ENCODE measurements at places on chromosomes 2 and 18. TPM values are rescaled to one million over a fixed set of nuclear protein-coding genes. Genes with fewer than 3 reads are reported as not detected.

Gene LAMA3
- 12.6 TPM for total RNA-seq

Gene REL
- total RNA-seq, result 5.7 TPM

Gene ACMSD
- total RNA-seq, result not detected

Gene DSG3
- total RNA-seq, result under 0.01 TPM

Gene SPEG
- 0.44 TPM for total RNA-seq

Gene DYSF
- total RNA-seq, result 166 TPM

Gene SGPP2
- not detected for total RNA-seq

Gene SCYGR8
- not detected for total RNA-seq

Gene CROCC2
- total RNA-seq, result not detected

Gene DCAF17
- total RNA-seq, result 8.9 TPM

Gene MBP
- total RNA-seq, result 3.8 TPM

Gene MOGAT1
- not detected for total RNA-seq

Gene GBX2
- 1.6 TPM for total RNA-seq

Gene RAX
- total RNA-seq, result not detected

Gene UPP2
- total RNA-seq, result not detected

Gene SLC4A3
- total RNA-seq, result 0.25 TPM

Gene ATP8B1
- 66.6 TPM for total RNA-seq

Gene PLB1
- under 0.01 TPM for total RNA-seq

Gene SERPINB3
- not detected for total RNA-seq

Gene COL6A3
- total RNA-seq, result 29.8 TPM

Gene REG3G
- total RNA-seq, result not detected

Gene STPG4
- 0.31 TPM for total RNA-seq

Gene RAPGEF4
- 11.8 TPM for total RNA-seq

Gene POTEJ
- total RNA-seq, result 0.16 TPM

Gene CDKL4
- 0.19 TPM for total RNA-seq

Gene SPATA3
- not detected for total RNA-seq

Gene PCARE
- not detected for total RNA-seq

Gene HOXD12
- not detected for total RNA-seq

Gene SLC39A10
- total RNA-seq, result 33.5 TPM

Gene DCC
- total RNA-seq, result not detected

Gene SLC30A3
- 34.7 TPM for total RNA-seq

Gene NGEF
- total RNA-seq, result 0.16 TPM

Gene FAM228A
- total RNA-seq, result 0.31 TPM

Gene C2orf80
- total RNA-seq, result not detected

Gene GPR45
- total RNA-seq, result not detected

Gene TDRD15
- not detected for total RNA-seq

Gene CABYR
- 3.7 TPM for total RNA-seq

Gene TMEM247
- not detected for total RNA-seq

Gene MAP3K20
- 36.4 TPM for total RNA-seq

Gene CYP26B1
- total RNA-seq, result 1.2 TPM

Gene LCT
- total RNA-seq, result not detected

Gene HADHB
- total RNA-seq, result 159 TPM

Gene GALNT5
- under 0.01 TPM for total RNA-seq

Gene FAM237A
- not detected for total RNA-seq

Gene SDC1
- total RNA-seq, result 1.4 TPM

Gene WNT10A
- total RNA-seq, result not detected

Gene COL4A3
- not detected for total RNA-seq

Gene XIRP2
- 0.16 TPM for total RNA-seq

Gene PIEZO2
- total RNA-seq, result 270 TPM

Gene ORMDL1
- 86.5 TPM for total RNA-seq

Gene IL1RL1
- total RNA-seq, result 3.3 TPM

Gene COL5A2
- total RNA-seq, result 28.2 TPM

Gene ZNF397
- total RNA-seq, result 3.9 TPM

Gene TSPYL6
- total RNA-seq, result not detected

Gene MYCN
- 6.2 TPM for total RNA-seq

Gene UGT1A3
- not detected for total RNA-seq

Gene CTNNA2
- not detected for total RNA-seq
